ENCODE measurements at places on chromosomes 7 and 10.

DNA sequence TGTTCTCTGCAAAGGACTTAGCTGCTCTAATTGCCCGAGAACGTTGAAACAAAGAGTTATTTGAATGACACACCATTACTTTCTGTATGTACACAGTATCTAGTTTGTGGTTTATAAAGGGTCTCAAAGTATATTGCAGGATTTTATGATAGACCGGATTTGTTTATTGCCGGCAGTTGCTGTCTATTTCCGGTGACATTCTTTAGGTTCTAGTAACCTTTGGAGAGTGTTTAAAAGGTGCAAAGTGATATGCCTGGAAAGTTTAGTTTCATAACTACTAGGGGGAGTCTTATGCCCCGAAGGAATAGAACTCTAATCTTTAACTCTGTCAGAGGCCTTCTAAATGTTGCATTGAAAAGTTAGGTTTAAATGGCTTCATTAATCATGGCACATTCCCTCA, 63.8 kb downstream of the PAPSS2 start:
- no peak for DNase-seq

DNA sequence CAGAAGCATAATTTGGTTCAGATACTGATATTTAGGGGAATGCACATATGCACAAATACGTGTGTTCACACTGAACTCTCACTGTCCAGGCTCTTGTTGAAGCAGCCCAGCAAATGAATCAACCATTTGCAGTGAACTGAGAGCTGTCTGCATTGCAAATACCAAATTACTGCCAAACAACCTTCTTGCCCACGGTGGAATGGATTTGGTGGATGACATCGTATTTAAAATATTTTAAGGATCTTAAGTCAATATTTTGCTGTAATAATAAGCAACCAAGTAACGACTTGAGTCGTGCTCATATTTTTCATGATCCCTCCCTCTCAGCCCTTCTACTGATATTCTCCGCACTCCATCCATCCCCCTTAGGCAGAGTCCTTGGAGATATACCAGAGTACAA, 107.9 kb upstream of the FEZF1 start:
- DNase-seq: no peak

DNA sequence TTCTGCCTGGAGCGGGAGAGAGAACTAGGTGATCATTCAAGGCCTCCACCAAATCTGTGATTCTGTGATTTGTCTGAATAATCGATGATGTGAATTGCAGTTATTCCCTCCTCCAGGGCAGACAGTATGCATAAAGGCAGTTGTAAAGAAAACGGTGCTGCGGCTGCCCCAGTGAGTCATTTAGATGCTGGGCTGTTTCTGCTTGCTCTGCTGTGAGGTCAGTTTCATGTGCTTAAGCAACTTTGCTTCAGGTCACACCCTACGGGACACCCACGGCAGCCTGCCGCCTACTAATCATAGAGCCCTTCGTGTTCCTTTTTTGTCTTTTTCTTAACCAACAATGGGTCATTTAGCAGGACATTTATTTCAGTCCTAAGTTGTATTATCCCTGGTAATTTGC, 158.1 kb upstream of the PITRM1 start:
- no peak for DNase-seq

- no peak for DNase-seq
These were observed 645 bp upstream of the SIRT1 start for GRCh38 chr10:67883710-67884312.

GRCh38 chr7:144857463-144857862, 21.6 kb upstream of the TPK1 start:
- DNase-seq: no peak

DNA sequence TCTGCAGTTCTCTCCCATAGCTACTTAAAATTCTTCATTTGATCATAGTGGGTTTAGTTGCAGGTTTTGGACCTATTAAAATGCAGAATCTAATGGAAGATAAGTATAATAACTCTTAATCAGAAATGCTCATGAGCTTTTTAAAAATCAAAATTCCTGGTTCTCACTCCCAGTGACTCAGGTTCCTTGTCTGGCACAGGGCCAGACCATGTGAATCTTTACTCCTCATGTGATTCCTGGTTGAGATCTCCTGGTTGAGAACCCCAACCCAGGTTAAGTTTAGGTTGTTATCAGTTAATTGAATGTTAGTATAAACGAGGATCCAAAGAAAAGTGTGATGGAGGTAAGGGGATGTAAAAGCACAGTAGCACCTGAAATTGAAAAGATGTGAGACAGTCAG, 17.5 kb upstream of the TRUB1 start:
- DNase-seq: no peak

DNA sequence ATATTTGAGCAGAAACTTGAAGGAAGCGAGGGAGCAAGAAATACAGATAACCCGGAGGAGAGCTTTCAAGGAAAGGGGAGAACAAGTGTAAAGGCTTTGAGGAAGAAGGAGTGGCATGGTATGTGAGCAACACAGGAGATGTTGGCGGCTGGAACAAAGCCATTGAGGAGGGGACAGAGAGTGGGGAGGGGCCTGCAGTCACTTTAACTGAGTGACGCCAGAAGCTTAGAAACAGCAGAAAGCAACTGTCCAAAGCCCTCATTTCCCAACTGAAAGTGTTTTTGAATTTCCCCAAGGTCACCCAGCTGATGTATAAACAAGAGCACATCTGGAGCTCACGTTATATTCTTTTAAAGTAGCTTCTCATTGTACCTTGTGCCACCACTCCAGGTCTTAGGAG, 19.1 kb downstream of the AUTS2 start:
- DNase-seq: no peak

DNA sequence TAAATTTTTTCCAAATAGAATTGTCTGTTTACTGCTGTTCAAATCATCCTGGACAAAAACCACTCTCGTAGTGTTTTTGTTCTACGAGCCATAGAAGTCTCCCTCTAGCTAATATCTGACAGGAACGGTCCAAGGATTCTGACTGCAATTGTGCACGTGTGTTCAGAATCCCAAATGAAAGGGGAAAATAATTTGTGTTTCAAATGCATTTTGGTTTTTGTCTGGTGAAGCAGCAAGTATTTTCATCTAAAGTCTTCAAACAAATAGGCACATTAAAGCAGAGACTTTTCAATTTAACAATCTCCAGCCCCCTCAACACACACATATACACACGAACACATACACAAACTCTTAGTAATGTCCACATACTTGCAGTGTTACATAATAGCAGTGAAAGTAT, 475 bp downstream of the NEUROD6 start:
- DNase-seq: no peak

- no peak for DNase-seq
These were observed 17.6 kb upstream of the ORC5 start for GRCh38 chr7:104225451-104225850.

DNA sequence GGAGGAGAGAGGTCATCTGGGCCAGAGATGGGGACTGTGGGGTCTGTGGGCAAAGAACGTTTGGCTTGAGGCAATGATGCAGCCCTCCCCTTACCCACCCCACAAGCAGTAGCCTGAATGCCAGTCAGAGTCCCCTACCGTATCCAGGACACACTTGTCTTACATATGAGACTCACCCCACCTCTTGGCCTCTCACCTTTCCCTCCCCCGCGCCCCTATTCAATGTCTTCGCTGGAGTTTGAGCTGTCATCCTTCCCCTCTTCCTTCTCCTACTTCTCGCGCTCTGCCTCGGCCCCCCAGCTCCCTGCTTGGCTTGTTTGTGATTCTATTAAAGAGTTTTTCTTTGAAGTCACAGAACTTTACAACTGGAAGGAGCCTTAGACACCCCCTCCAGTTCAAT, 8.9 kb downstream of the PRRT4 start:
- DNase-seq: no peak

DNA sequence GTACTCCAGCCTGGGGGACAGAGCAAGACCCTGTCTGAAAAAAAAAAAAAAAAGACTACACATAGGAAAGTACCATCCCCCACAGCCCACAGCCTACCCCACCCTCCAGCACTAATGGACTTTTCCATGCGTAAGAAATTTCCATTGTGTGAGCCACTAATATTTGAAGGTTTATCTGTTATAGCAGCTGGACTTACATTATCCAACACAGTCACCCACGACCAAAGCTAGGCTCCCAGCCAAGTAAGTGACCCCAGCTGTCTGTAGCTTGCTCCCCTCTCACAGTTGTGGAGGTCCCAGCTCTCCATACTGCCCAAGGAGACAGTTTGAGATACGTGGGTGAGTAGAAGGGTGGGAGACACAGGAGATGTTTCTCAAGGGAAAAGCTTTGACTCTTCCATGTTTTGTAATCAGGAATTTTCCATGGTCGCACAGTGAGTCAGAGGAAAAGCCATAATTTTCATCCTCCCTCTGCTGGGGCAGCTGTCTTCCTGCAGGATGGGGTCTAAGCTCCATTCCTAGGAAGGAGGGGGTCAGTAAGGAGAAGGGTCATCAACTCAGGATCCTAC, 57.4 kb downstream of the CAV1 start:
- DNase-seq: no peak

DNA sequence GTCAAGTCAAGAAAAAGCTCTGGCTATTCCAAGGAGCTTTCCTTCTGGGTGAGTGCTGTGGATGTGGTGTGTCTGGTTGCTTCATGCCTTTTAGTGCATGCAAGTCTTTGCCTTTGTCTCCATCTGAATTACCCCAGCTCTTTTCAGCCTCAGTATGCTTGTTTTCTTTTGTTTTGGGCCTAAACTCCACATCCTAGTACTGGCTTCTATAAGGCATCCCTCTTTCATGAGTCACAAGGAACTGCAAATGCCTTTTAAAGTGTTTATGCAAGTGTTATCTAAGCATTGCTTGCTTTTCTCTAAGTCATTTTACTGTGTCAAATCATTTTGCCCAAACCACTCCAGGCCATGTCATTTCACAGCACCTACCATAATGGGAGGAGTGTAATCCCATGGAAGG, 132.1 kb downstream of the PLCE1 start:
- no peak for DNase-seq

DNA sequence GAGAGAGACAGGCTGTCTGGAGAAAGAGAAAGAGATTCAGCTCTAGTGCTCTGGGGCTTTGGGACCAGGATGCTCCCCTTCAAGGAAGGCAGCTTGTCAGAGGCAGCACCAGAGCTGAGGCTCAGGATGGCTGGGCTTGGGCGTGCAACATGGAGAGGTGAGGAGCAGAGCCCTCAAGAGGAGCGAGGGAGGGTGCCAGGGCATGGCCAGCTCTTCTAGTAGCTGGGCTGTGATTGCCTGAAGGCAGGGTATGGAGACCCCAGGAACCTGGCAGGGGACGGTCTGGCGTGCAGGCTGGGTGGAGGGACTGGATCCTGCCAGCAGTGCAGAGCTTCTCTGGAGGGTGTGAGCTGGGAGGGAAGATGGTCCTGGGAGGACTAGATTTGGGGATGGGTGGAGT, 40.2 kb downstream of the ANTXRL start:
- DNase-seq: no peak
